ENCODE measurements at places on chromosomes 6 and 20.
A peak's percentile ranks its signal among the peaks of the same experiment; 100 is the strongest.

DNA sequence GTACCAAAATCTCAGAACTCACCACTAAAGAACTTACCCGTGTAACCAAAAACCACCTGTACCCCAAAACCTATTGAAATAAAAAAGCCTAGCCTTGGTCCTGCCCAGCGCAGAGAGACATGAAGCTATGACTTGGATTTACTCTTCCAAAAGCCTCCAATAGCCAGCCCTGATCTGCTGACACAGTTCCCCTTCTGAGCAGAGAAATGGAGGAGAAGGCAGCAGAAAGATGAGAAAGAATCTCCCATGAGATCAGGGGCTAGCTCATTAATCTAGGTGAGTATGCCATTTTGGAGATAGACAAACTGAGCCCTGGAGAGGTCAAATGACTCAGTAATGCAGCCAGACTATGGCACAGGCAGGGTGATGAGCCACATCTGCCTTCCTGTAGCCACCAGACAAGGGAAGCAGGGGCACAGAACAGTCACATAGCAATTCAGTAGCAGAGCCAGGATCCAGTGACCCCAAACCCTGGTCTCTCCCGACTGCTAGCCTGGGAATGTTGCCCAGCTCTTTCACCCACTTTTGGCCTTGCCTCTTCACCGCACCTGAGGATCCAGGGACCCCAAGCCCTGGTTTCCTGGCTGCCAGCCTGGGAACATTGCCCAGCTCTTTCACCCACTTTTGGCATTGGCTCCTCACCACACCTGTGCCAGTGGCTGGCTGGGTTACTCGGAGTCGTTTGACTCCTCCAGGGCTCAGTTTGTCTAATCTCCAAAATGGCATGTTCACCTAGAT is 7.2 kb upstream of the SDCBP2 start:
- DNase-seq: no peak

DNA sequence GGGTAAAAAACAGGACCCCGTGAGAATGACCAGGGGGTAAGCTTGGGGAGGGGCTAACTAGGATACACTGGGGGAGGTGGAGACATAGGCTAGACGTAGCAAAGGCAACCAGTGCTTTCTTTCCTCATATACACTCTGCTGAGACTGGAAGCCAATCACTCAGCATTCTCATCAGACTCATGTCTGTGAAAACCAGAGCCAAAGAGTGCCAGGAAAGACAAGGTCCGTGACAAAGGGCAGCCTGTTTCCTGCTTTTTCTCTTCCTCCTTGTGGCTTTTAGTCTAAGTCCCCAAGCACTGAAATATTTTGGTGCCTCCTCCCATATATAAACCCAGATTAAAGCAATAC is 97.9 kb upstream of the NEDD9 start:
- no peak for DNase-seq

DNA sequence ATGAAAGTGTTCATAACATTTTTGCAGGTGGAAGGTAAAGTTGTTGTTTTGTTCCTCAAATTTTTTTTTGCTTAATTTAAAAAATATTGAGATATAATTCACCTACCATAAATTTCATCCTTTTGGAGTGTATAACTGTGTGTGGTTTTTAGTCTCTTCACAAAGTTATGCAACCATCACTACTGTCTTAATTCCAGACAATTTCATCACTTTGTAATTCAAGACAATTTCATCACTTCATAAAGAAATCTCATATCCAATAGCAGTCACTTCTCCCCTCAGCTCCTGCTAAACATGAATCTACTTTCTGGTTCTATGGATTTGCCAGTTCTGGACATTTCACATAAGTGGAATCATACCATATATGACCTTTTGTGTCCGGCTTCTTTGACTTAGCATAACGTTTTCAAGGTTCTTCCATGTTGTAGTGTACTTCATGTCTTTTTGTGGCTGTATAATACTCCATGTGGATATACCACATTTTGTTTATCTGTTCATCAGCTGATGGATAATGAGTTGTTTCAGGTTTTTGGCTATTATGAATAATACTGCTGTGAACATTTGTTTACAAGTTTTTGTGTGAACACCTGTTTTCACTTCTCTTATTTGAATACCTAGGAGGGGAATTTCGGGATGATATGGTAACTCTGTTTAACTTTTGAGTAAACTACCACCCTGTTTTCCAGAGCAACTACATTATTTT is 18.8 kb downstream of the ZFAND3 start:
- DNase-seq: no peak

- no peak for DNase-seq
Measured at GRCh38 chr6:53986721-53987521, 124.3 kb upstream of the MLIP start.

- DNase-seq: no peak
Measured at GRCh38 chr6:125346926-125347563, 45.3 kb upstream of the HDDC2 start.

GRCh38 chr6:225121-225721 is 67.1 kb upstream of the DUSP22 start:
- no peak for DNase-seq

GRCh38 chr6:105951322-105951721 is 134.8 kb upstream of the PRDM1 start:
- no peak for DNase-seq

GRCh38 chr20:46580613-46581205 is 30.3 kb upstream of the OCSTAMP start:
- DNase-seq: no peak

- peak; percentile 62 for DNase-seq
Measured at GRCh38 chr20:35767683-35768481, 3.9 kb upstream of the PHF20 start.

DNA sequence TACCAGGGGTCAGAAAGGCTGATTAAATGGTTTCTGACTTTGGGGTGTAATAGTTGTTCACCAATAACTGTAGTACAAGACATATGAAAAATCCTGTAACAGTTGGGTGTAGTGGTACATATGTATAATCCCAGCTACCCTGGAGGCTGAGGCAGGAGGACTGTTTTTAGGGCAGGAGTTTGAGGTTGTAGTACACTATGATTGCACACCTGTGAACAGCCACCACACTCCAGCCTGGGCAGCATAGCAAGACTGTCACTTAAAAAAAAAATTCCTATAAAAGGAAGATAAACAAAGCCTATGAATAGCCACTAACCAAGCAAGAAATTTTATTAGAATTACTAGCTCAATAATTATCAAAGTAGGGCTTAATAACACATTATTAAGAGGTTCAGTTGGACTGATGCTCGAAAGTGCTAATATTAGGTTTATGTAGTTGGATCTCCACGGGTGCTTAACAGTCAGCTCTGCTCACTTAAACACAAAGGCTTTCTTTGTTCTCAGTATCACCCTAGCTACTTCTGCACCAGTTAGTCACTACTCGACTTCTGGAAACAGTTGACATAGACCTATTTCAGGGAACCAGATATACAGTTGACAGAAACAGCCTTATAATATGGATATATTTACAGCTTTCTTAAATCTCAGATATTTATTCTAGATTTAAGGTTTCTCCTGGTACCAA is 113.0 kb downstream of the MTFR2 start:
- no peak for DNase-seq

- no peak for DNase-seq
Measured at GRCh38 chr6:144185133-144185836, 35.0 kb downstream of the STX11 start.

GRCh38 chr20:8780915-8781314 is 288.0 kb upstream of the PLCB4 start:
- DNase-seq: no peak

- no peak for DNase-seq
Measured at GRCh38 chr6:1708122-1708521, 98.4 kb downstream of the FOXC1 start.

DNA sequence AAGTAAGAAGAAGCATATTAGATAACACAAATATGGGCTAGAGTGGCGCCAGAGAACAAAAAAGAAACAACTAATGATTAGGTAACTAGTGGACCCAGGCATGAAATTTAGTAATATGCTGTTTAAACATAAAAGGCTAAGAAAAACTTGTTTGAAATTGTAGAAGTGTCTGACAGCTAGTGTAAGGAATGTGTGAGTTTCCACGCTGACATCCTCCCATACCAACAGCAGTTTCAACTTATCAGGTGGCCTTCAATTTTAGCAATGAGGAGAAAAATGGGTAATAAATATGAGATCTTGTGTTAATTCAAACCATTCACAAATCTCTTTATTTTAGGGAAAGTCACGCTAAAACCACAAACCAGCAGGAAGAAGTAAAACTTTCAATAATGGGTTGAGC is 440.2 kb upstream of the FLRT3 start:
- DNase-seq: no peak

DNA sequence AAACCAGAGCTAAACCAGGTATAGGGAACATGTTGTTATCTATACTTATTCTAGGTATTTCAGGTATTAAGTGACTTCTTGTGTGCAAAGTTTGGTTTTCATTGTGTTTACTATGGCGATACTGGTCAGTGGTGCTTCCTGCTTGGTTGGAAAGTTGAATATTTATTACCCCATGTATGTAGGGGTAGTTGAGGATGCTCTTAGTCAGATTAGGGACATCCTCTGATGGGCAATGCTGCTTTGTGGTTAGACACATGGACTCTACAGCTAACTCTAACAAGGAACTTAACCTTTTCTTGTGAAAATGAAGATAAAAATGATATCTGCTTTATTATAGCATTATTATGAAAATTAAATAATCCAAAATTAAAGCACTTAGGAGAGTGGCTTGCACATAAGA is 44.1 kb upstream of the ENPP1 start:
- DNase-seq: no peak

GRCh38 chr20:36836591-36837269 is 39.2 kb upstream of the TLDC2 start:
- peak; percentile 60 for DNase-seq

DNA sequence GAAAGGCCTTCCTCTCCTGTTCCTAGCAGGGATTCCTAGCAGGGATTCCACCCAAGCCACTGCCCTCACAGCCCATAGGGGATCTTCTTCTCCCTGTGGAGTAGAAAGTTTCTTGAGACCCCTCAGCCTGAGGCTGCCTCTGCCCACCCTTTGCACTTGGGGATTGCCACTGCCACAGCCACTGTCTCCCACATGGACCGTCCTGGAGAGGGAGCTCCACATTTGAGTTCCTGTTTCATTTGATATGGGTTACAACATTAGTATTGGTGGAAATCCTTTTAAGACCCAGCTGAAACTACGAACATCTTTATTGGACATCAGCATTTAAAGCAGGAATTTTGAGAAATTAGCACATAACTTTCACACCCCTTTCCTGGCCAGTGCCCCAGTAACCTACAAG is 25.6 kb downstream of the HLA-G start:
- DNase-seq: no peak

GRCh38 chr6:166413491-166413951 is 30.8 kb upstream of the MPC1 start:
- DNase-seq: no peak

DNA sequence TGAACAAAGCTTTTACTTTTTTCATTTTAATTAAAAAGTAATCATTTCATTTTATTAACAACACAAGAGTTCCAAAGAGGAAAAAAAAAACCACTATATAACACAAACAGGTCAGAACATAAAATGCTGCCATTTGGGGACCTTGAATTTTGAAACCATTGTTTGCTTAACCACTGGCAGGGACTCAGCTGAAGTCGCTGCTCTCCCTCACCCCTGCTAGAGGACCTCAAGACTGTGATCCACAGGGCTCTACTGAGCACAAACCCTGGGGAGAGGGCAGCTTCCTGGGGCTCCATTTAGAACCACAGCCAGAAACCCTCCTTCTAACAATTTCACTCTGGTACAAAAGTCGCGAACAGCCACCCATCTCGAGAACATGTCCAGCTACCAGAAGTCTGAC is 28.8 kb downstream of the NCOA5 start:
- DNase-seq: no peak

GRCh38 chr6:38168126-38168525 is 348.6 kb downstream of the ZFAND3 start:
- DNase-seq: no peak

DNA sequence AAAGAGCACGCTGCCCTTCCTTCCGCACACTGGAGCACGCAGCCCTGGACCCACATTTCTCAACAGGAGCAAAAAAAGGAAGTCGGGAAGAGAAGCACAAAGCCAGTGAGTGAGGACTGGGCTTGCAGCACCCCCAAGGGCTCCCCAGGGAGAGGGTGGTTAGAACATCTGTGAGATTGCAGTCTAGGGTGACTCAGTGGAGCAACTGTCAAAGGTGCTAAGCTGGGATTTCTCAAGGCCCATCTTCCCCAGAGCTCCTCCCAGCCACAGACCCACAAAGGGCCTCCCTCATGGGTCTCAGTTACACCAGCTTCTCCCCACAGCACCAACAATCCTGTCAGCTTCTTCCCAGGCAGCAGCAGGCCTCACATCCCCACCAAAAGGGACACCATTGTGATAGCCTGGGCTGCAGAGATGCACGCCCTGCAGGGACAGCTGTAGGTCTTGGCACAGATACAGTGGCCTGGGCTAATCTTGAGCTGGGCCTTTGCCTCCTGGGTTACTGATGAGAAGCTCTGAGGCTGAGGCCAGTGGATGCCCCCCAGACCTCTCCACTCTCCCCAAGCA is 39.6 kb upstream of the CD93 start:
- DNase-seq: no peak

DNA sequence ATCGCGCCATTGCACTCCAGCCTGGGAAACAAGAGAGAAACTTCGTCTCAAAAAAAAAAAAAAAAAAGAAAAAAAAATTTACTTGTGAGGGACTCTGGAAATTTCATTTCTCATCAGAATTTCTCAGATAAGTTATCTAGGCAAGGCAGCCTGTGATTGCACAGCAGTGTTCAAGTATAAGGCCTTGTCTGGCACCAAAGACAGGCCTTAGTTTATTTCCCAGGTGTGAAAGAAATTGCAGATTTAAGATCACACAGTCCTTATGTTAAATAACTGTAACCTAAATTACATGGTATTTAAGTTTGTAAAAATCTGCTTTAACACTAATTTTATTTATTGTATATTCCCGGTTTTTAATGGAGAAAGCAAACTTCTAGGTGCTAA is 34.8 kb downstream of the HFE start:
- DNase-seq: no peak

- DNase-seq: no peak
Measured at GRCh38 chr6:166643891-166644590, 17.0 kb upstream of the RPS6KA2 start.

GRCh38 chr20:61436667-61437279 is 184.7 kb downstream of the CDH4 start:
- DNase-seq: no peak

DNA sequence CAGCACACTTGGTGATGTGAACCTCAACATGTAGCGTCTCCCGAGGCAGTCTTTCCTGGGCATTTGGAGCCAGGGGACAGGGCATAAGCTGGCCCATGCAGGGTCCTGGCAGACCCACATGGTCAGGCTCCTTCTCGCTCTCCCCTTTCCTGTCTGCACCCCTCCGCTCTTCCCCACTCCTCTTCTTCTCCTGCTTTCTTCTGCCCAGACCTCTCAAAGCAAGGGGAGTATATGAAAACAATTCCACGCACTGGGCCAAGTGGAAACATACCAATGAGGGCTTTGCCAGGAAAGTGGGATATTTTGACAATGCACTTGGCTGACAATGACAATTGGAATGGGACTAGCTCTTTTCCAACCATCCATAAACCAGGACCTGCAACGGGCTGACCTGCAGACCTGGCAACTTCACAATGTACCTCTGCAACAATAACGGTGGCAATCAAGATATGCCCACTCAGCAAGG is 58.9 kb upstream of the TRAF3IP2 start:
- no peak for DNase-seq

- DNase-seq: no peak
Measured at GRCh38 chr20:23244156-23244915, 106.3 kb upstream of the NXT1 start.

GRCh38 chr6:165659945-165660856 is 2.8 kb downstream of the PDE10A start:
- no peak for DNase-seq
